Mammary epithelial cell (primary cell): ENCODE measurements at places on chromosomes 1 and 21. TPM values are rescaled to one million over a fixed set of nuclear protein-coding genes. Genes with fewer than 3 reads are reported as not detected.

IL19 gene
- not detected in 2 replicates for total RNA-seq

SHE gene
- total RNA-seq, result 0.33 TPM

HSD3B2 gene
- total RNA-seq, result not detected

FCRLB gene
- 1.1 TPM in 2 replicates for total RNA-seq

C1orf216 gene
- total RNA-seq, result 5.5 and 9.3 TPM in 2 replicates

PADI3 gene
- total RNA-seq, result 1.3 TPM
